LoVo (cell line): ENCODE measurements at places on chromosomes 5 and 9.

DNA sequence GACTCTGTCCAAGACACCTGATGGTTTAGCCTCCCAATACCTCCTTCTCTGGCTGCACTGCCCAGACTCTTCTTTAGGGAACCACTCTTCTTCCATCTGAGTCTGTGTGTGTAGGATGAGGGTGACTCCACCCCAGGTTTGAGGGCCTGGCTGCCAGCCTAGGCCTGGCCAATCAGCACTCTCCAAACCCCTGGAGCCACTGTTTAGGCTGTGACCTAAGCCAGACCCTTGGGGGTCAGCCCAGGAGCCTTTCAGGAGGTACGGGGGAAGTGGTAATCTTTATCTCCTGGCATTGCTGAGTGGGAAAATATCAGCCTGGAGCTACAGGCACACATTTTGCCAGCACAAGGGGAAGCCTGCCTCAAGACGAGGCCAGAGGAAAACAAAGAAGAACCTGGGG is 6.2 kb upstream of the ERGIC1 start:
- DNase-seq: no peak

- DNase-seq: no peak
Measured at GRCh38 chr5:138029501-138029900, 3.4 kb downstream of the FAM13B start.

- no peak for DNase-seq
Measured at GRCh38 chr9:129968690-129969485, 74.1 kb downstream of the FNBP1 start.

DNA sequence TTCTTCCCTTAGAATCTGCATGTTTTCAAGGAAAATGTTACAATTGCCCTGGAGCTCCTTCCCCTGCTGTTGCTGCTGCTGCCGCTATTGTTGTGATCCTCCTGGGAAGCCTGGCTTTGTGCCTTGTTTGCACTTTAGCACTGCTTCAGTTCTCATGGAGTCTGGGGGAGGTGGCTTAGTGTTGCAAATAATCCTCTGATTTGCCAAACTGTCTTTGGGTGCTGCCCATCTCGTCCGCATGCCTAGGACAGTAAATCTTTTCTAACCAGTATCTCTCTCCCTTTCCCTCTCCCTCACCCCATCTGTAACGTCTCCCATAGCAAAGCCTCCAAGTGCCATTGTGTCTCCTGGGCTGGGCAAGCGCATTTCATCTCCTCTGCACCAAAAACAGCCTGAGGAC is 30.3 kb downstream of the FAM240B start:
- DNase-seq: no peak

- peak; percentile 10 for DNase-seq
Measured at GRCh38 chr5:149745-150485, 41.4 kb upstream of the LRRC14B start.

- DNase-seq: no peak
Measured at GRCh38 chr9:124179196-124180071, 78.3 kb upstream of the NEK6 start.

- peak; percentile 70 for DNase-seq
Measured at GRCh38 chr9:91500509-91501014, 76.9 kb upstream of the NFIL3 start.

DNA sequence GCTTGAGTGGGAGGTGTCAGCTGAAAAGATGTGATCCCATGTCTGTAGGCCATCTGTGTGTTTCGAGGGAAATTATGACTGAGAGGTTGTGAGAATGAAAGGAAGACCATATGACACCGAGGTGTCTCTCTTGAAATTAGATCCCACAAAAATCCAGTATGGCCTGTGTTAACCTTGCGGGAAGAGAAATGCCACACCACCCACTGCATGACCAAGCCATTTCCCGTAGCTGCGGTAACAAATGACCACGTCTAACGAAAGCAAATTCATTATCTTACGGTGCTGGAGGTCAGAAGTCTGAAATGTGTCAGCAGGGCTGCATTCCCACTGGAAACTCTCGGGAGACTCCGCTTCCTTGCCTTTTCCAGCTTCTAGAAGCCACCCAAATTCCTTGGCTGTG is 11.6 kb downstream of the C9orf57 start:
- no peak for DNase-seq

- DNase-seq: no peak
Measured at GRCh38 chr5:56499491-56499890, 266.4 kb upstream of the ANKRD55 start.

DNA sequence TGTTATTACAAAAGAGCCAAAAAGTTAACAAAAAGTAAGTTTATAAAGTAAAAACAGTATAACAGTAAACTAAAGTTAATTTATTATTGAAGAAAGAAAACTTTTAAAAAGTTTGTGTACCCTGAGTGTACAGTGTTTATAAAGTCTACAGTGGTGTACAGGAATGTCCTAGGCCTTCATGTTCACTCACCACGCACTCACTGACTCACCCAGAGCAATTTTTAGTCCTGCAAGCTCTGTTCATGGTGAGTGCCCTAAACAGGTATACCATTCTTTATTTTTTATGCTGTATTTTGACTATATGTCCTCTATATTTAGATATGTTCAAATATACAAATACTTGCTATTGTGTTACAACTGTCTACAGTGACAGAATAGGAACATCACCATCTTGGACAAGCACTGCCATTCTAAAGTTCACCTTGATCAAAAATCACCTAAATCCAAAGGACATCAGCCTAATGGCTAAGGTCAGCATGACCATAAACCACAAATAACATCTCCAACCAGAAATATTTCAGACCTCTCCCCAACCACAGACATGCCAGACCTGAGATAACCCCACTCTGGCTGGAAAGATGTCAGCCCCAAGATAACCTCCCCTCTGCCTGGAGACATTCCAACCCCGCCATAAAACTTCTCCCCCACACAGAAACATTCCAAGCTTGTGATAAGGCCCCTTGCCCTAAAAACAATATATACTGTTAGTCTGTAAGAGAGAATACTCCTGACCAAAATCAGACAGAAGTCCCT is 56.1 kb downstream of the AGXT2 start:
- DNase-seq: peak; percentile 38

DNA sequence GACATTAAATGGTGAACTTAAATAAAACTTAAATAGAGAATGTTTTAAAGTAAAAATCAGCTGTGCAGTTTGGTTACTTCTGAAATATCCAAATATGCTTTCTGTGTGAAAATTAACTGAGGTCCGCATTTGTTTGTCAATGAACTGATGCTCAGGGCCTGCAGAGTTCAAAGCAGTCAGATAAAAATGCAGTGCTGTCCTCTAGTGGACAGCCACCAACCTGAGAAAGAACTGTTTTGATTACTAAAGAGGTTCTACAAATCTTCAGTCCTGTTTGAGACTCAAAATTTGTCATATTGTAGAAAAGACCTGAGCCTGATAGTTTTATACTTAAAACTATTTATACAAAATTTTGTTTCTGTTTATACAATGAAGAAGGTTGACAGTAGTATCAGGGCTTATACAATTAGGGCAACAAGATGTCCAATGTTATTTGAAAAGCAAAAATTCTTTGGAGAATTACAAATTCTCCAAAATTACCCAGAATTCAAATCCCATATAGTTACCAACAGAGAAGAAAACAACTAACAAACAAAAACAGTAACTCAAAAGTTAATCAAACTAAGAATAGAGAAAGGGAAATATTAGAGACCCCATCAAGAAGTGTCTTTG is 232.3 kb upstream of the TBCA start:
- peak; percentile 34 for DNase-seq

- no peak for DNase-seq
Measured at GRCh38 chr5:173497685-173498084, 118.8 kb downstream of the BOD1 start.

- DNase-seq: no peak
Measured at GRCh38 chr9:34154057-34154456, 24.8 kb upstream of the UBAP1 start.

- no peak for DNase-seq
Measured at GRCh38 chr5:169913479-169913878, 66.8 kb downstream of the INSYN2B start.

DNA sequence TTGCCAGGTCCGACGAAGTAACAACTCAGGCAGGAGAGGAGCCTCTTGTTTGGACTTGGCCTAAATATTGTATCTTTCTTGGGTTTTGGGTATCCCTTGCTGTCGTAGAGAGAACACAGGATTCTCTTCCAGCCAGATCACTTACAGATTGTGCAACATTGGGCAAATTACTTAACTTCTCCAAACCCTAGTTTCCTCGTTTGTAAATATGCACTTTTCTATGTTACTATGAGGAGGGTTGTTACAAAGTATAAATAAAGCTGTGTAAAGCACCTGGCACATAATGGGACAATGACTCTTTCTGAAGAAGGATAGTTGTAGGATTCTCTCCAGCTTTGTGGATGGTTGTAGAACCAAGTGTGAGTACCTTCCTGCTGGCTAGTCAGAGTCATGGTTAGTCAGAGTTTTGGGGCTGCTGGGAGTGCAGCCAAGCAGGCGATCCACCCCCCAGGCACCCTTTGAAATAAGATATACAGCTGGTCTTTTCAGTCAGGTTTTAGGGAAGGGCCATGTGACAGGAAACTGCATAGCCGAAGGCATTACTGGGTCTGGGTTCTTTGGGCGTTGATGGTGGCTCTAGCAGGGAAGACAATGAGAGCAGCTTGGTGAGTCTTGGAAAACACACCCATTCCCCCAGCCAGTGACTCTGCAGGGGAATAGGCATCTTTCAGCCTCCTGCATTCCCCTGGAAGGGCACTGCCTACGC is 49.9 kb upstream of the GDNF start:
- no peak for DNase-seq

DNA sequence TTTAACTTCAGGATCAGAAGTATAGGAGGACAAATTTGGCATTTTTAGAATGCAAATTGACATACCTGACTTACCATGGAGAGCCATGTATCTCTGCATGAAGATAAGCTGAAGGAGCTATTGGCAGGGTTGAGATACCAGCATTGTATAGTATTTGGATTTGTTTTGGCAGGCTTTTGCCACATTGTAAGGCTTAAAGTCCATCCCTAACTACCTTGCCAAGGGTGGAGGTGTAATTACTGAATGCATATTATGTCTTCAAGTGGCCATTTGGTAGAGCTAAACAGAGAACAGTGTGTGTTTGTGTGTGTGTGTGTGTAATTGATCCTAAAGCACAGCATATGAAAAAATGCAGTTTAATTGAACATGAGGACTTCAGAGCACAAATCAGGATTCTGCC is 324.7 kb downstream of the FAM170A start:
- DNase-seq: no peak

DNA sequence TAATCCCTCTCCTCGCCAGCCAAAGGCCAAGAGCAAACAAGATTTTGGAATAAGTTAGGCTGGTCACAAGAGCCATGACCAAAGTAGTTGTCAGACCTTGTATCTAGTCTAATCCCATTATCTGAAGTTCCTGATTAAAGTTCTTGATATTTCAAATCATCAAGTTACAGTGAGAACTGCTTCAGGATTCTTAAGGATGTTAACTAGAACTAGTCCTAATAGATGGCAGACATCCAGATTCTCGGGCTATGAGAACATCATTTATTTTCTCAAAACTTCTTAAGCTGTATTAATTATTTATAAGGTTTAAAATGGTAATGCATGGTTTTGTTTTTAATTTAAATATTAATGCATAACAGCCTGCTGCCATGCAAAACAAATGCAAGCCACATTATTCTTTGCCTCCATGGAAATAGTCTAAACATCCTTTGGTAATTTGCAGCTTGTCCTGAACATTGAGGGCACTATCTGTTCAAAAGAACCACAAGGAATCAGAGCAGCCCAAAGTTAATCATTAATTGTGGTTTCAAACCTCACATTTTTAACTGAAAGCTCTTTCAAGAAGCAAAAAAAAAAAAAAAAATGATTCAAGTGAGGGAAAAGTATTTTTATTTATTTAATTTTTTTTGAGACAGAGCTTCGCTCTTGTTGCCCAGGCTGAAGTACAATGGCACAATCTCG is 95.1 kb downstream of the TTC39B start:
- DNase-seq: no peak

DNA sequence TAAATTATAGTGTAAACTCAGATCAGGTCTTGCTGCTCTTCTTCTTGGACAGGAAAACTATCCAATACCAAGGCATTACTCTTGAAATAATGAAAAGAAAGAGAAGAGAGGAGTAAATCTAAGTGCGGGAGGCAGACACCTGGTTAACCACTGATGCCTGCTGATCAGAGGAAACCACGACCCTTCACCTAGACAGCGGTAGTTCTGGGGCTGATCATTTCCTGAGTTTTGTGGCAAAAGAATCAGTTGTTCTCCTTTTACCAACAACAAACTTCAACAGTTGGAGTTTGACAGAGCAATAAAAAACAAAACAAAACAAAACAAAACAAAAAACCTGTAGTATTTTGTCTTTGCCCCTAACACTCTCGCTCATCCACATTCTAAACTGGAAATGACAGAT is 3.0 kb downstream of the RLN1 start:
- no peak for DNase-seq

DNA sequence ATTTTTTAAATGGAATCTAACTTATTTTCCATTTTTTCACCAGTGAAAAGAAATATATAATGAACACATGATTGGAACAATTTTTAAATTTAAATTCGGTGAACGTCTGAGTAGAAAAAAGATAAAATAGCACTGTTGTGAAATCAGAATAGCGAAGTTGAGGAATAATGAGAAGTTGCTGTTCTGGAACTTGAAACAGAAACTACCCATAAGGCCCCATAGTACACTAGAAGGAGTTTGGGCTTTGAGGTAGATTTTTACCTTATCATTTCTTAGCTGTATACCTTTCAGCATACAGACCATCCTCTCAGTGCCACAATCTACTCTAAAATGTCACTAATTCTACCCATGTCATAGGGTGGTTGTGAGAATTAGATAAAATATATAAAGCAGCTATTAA is 35.1 kb downstream of the TDRD7 start:
- DNase-seq: no peak

- DNase-seq: no peak
Measured at GRCh38 chr5:178672630-178673029, 45.8 kb upstream of the CLK4 start.

DNA sequence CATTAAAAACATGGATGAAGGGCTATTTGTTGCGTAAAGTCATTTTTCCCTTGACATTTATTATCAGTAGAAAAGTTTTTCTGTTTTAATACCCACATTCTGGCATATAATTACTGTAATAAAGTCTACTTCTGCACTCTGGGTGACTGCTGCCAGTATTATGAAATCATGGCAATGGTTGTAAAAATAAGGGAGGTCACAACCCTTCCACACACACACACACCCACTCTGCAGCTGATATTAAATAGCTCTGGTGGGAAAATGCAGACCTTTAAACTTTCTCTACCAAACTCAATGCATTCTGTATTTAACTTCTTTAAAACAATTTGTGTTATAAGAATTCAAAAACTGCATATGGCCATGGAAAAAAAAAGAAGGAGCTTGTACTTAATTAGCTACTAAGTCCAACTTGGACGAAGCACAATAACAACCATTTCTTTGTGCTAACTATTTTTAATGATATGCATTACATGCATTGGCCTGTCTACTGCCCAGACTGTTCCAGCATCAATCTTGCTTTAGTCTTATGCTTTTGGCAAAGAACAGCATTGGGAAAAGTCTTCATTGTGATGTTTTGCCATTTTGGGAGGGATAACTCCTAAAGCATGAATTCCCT is 137.6 kb upstream of the MAP3K1 start:
- no peak for DNase-seq

DNA sequence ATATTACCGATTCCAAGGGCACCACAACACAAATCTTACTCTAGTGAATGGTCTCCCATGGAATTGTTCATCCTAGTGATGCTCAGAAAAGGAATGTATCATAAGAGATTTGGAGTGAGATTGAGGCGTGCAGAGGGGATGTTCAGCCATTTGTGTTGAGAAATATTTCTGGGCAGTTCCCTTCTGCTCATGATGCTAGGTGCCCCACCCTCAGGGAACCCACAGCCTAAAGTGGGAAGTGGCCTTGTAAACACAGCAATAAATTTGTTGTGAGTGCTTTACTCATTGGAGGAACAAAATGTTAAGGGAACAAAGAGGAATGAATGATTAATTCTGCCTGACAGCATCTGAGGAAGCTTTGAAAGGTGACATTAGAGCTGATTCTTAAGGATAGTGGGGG is 129.9 kb downstream of the TLE4 start:
- DNase-seq: no peak
